Activated CD4-positive, CD25-positive, alpha-beta regulatory T cell (primary cell): ENCODE measurements at places on chromosomes 5 and 9.

DNA sequence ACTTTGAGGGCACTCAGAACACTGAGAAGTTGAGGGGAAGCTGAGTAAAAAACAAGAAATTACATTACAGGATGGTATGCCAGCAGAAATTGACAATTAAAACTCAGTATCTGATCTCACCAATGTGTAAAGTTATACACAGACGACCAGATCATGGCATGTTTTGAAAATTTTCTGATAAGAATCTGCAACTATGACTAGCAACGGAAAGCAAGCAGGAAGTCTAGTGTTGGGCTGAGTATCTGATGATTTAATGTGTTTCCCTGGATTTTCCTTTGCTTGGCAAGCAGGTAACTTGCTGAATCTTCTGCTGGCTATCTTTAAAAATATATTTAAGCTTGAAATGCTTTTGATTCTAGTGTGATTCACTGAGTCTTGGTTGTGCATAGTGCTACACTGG lies 5.2 kb upstream of the GCNT4 start:
- no peak for DNase-seq

DNA sequence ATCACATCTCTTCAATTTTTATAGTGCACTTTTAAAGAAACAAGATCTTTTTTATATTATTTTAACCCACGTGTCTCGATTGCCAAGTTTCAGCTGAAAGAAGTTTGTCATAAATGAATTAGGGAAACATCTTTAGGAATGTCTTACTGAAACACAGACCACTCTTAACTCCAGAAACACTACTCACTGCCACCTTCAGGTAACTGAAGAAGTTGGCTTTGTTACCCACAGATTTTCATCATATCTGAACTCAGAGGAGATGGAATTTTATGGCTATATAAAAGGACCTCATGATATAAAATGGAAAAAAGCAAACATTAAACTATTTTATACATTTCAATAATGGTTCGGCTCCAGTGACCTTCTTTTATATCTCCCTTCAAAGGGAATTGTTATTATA lies 158.0 kb downstream of the SEMA5A start:
- DNase-seq: no peak

GRCh38 chr9:27838876-27839275 lies 265.6 kb upstream of the C9orf72 start:
- DNase-seq: no peak

DNA sequence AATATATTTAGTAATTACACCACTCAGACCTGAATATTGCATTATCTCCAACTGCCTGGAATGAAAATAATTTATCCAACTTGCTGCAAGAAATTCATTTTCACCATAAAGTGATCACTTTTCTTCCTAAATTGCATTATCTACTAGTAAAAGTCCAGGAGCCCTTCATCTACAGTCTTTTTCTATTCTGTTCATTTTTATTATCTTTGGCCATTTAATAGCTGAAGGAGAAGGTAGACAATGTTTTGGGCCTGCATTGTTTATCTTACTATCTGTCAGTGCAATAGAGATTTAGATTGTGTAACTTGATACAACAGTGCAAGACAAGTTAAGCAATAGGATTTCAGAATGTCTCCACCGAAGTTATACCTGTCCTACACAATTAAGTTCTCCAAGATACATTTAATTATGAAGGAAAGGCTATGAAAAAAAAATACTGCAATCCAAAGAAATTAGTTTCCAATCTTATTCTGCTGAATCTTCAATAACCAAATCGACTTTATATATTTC lies 1339.7 kb upstream of the CDH6 start:
- no peak for DNase-seq

GRCh38 chr5:158676642-158677469 lies 422.9 kb downstream of the EBF1 start:
- DNase-seq: no peak

DNA sequence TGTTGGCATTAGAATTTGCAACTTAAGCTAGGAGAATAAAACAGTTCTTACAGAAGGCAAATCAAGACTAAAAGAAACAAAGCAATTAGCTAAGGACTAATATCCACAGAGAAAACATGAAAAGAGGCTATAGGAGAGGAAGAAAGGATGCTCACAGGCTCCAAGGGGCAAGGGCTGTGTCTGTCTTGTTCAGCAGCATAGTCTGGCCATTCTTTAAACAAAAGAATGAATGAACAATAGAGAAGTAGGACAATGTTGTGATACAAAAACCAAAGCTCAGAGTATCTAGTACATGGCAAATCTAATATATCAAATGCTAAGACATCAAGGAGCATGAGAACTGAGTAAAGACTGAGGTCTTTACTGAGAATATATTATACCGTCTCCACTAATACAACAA lies 39.5 kb downstream of the PLPP1 start:
- DNase-seq: no peak

- DNase-seq: no peak
Measured at GRCh38 chr9:2159521-2160454, 144.6 kb downstream of the SMARCA2 start.

GRCh38 chr5:153209016-153209415 lies 281.5 kb upstream of the GRIA1 start:
- no peak for DNase-seq
